ENCODE measurements at places on chromosomes 3 and 15.

- no peak for DNase-seq
These were observed 55.6 kb upstream of the RGMA start for GRCh38 chr15:93144463-93145236.

DNA sequence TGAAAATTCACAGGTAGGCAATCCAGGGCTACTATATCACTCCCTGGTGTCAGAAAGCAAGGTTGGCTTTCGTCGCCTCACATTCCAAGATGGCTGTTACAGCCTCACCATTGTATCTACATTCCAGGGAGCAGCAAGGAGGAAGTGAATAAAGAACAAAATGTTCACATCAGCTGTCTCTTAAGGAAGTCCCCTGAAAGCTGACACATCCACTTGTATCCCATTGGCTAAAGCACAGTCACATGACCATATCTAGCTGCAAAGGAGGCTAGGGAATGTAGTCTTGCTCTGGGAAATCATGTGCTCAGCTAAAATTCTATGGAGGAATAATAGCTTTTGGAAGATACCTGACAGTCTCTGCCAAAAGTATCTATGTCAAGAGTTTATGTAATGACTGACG is 12.8 kb upstream of the GATA2 start:
- no peak for DNase-seq

GRCh38 chr3:158261371-158261991 is 151.6 kb downstream of the RSRC1 start:
- no peak for DNase-seq

- DNase-seq = no peak
These were observed 5.2 kb downstream of the DALRD3 start for GRCh38 chr3:49013113-49013737.

DNA sequence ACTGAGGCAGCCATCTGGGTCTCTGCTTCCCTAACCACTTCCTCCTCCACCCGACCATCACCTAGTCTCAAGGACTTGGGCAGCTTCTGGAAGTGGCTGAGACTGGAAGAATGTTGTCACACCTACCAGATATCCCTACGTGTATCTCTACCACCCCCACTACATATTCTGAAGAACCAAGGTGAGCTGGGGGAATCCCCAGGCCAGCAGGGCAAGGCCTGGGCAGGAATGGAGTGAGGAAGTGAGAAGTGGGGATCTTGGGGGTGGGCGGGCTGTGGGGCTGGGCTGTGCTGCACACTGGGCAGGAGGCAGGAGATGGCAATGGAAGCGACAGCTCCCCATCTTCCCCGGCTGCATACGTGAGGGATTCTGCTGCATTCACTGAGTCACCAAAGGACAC is 17.5 kb upstream of the ALDH1A3 start:
- peak; percentile 8 for DNase-seq

DNA sequence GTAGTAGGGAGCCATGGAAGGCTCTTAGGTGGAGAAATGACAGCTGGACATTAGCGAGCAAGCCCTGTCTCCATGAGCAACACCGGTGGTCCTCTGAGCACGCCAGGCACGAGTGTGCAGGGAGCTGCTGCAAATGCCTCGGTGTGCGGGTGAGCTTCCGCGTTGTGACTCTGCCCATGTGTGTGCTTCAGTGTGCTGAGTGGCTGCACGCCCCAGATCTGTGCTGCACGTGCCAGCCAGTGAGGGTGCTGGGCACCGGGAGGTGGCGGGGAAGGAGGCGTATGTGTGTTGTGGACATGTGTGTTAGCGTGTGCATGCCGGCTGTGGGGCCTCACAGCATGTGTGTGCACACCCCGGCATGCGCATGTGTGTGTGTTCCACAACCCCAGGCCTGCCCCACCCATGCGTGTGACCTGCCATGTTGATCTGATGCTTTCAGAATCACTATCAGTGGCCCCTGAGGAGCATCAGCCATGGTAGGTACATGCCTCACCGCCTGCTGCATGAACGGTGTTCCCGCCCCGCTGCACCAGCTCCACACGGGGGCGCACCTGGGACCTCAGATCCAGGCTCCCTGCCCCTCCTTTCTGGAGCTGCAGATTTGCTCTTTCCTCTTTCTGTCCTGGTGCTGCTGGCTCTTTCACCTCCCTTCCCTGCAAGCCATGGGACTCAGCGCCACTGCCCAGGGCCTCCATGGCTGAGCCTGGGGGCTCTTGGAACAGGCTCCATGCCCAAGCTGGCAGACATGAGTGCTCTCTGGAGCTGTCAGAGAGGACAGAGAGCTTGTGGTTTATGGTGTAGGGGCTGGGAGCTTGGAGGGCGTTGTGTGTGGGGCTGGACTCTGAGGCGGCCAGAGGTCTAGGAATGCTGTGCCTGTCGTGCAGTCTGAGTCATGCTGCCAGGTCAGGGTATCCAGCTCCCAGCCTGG is 169.4 kb downstream of the TBC1D2B start:
- DNase-seq = peak; percentile 85

GRCh38 chr3:179174316-179174715 is 26.2 kb downstream of the PIK3CA start:
- DNase-seq = no peak

- DNase-seq = no peak
These were observed 102.1 kb upstream of the ARPP21 start for GRCh38 chr3:35537265-35537664.

- peak; percentile 82 for DNase-seq
These were observed 178.4 kb downstream of the ATP10A start for GRCh38 chr15:25684521-25685431.

DNA sequence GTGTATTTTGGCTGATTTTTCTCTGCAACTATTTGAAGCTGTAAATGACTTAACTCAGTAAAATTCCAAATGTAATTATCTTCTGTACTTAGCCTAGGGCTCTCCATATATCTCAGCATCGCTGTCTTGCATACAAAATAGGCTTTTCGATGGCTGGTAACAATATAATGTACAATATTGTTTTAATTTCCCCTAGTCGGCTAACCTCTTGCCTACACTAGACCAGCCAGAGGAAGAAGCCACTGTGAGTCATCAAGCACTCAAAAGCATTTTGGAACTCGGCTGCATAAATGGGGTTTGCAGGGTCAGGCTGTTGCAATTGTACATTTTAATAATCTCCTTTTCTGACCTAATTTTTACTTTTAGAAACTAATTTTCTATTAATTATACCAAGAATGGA is 583.8 kb downstream of the FOXP1 start:
- DNase-seq = no peak

GRCh38 chr15:41971895-41972252 is 483 bp downstream of the EHD4 start:
- DNase-seq = peak; percentile 89

DNA sequence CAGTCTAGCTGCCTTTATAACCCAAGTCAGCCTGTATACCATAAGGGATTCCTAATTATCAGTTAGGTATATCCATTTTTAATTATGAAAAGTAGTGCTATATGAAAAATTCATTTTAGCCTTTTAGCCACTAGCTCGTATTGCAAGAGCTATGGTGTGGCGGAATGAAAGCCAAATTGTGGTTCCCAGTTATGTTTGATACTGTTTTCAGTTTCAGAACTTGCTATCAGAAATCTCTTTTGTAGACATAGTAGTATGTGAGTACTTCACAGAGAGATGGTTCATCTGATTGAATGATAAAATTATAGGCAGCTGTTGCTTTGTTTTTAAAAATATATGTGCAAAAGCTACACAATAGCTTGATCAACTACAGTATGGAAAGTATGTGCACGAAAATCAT is 134.6 kb downstream of the SLC25A26 start:
- no peak for DNase-seq

DNA sequence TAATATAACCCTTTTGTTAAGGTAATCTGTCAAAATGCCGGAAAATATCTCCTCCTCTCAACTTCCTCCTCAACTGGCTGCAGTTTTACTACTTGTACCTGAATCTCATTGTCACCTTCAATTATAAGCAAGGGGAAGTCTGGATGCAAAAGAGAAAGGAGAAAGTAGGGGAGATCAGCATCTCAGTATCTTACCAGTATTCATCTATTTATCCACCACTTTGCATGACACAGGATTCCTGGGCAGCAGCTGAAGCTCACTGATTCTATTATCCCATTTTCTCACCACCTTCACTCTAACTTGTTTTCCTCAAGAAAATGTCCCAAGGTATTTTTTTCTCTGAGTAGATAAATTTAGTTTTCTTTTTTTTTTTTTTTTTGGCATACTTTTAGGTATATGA is 440.5 kb upstream of the CBLB start:
- no peak for DNase-seq

- no peak for DNase-seq
These were observed 33.3 kb downstream of the LEO1 start for GRCh38 chr15:51938286-51938685.

GRCh38 chr3:136817448-136817847 is 1.5 kb upstream of the SLC35G2 start:
- DNase-seq = no peak

- no peak for DNase-seq
These were observed 85.0 kb downstream of the RORA start for GRCh38 chr15:61144055-61144454.

DNA sequence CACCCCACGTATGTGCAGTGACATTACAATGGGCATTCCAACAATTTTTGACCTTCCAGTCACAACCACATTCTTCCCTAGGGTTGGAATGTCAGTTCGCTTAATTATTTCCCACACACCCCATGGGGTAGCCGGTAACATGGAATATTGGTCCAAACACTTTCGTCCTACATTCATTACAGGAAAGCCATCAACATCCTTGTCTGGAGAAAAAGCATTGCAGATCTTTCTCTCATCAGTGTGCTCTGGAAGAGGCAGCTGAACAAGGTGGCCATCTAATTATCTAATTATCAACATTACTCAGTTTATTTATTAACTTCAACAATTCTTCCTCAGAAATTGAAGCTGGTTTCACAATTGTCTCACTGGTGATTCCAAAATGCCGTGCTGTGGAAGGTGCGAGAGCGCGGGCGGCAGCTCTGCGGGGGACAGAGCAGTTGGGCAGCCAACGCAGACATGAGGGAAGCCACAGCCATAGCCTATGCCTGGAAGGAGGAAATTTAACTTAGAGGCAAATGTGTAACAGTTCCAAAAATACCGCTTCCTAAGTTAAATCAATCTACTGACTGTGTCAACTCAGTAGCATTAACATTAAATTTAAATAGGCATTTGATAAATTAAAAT is 1158.9 kb upstream of the EPHA6 start:
- DNase-seq = no peak

GRCh38 chr3:124091716-124092115 is 99.8 kb upstream of the ROPN1 start:
- DNase-seq = no peak

DNA sequence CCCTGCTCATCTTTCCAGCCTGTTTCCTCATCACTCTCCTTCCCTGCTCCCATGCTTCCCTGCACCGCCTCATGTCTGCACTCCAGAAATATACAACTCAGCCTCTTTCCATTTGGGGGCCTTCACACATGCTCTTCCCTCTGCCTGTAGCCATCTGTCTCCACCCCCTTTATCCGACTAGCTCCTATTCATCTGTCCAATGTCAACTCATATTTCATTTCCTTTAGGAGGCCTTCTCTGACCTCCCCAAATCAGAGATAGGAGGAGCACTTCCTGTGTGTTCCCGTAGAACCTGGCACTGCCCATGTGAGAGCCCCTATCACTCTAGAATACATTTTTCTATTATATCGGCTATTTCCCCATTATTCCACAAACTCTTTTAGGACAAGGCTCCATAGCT is 10.6 kb downstream of the ATP8B4 start:
- DNase-seq = no peak

- no peak for DNase-seq
These were observed 21.3 kb upstream of the GOLIM4 start for GRCh38 chr3:168117059-168117458.

GRCh38 chr3:52769786-52770455 is 819 bp downstream of the NEK4 start:
- no peak for DNase-seq

- DNase-seq = no peak
These were observed 64.7 kb upstream of the ACAD9 start for GRCh38 chr3:128814519-128815317.

DNA sequence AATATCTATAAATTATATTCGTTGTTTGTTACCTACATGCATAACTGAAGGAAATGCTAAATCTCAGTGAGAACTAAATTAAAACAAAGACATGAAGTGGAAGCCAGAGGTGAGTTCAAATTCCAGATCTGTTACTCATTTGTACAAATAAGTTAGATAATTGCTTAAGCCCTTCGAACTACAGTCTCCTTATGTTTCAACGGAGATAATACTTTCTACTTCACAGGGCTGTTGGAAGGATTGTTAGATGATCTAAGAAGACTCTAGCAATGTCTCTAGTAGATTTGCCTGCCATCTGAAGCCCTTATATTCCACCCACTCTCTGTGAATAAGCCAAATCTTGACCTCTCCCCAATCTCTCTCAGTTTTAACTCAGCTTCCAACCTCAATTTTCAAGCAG is 125.8 kb downstream of the P2RY1 start:
- no peak for DNase-seq

DNA sequence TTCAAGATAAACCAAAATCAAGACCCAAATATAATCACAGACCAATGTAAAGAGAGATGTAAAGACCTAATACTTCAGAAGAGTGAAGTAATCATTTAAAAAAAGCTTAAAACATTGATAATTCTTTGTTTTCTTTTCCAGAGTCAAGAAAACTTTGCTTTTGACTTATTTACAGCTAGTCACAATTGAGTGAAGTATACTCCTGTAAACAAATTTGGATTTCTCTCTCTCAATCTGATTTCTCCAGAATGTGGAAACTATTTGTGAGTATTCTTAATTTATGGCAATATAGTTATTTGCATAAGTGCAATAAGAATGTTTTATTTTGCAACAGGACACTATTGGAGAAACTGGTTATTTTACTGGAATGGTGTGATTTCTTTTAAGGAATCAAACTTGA is 43.7 kb upstream of the ZBTB20 start:
- no peak for DNase-seq
